ENCODE measurements at places on chromosomes 12 and 14. TPM values are rescaled to one million over a fixed set of nuclear protein-coding genes. Genes with fewer than 3 reads are reported as not detected.

The SH2B3 gene
- total RNA-seq = 6.4 TPM

The PTGER2 gene
- 1.5 TPM for total RNA-seq

The CLEC4D gene
- total RNA-seq = not detected

The HCAR2 gene
- 0.78 TPM for total RNA-seq

The BHLHE41 gene
- total RNA-seq = 0.57 TPM

The DYRK2 gene
- 9.8 TPM for total RNA-seq

All from A549 treated with CpdA at 1 μM for 4 hours (cell line).